ENCODE measurements at places on chromosomes 2 and 18.

DNA sequence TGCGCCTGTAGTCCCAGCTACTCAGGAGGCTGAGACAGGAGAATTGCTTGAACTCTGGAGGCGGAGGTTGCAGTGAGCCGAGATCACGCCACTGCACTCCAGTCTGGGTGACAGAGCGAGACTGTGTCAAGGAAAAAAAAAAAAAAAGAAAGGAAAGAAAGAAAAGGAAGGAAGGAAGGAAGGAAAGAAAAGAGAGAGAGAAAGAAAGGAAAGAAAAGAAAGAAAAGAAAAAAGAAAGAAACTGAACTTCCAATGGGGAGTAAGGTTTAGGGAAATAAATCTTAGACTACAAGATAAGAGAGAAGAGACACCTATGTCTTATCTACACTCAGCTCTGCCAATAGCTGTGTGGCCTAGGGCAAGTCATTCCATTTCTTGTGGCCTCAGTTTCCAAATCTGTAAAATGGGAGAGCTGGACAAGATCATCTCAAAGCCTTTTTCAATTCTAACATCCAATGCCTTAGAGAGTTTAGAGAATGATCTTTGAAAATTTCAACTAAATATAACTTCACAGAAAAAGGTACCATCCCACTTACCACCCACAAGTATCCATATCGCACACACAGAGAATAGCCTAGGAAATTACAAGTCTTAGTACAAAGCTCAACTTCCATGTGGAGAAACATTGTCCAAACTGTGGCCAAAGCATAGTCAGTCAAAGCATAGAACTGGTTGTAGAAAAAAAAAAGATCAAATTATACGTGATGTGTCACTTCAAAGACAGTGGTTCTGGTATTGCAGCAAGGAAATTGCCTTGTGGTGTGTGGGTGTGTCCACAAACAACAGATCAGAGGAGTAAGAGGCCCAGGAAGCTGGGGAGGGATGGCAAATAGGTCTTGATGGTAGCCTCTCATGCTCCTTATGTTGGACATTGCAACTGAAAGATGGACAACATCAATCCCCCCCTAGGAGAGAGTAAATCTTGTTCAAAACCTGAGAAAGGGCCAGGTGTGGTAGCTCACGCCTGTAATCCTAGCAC, 42.4 kb downstream of the SLC14A2 start:
- DNase-seq: no peak

GRCh38 chr2:120455390-120455789, 109.5 kb downstream of the INHBB start:
- no peak for DNase-seq

DNA sequence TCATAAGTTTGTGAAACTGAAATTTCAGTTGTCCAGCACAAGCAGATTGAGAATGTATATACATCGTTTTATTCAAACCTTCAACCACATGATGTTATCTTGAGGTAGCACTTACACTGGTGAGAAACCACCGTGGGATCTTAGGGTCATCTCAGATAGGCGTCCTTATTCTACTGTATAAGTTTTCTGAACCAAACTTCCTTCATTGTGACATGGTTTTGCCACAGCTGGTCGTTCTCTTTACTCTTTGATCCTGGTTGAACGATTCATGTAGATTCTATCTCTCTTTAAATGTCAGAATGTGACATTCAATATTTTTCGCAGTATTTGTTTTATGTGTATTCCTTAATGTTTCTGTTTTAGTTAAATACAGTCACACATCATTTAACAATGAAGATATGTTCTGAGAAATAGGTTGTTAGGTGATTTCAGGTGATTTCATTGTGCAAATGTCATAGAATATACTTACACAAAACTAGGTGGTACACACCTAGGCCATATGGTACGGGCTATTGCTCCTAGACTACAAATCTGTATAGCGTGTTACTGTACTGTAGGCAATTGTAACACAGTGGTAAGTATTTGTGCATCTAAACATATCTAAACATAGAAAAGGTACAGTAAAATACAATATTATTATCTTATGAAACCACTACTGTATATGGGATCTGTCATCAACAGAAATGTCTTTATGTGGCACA, 17.9 kb upstream of the ARHGAP25 start:
- no peak for DNase-seq

- no peak for DNase-seq
Measured at GRCh38 chr2:168252976-168253375, 5.6 kb upstream of the STK39 start.

DNA sequence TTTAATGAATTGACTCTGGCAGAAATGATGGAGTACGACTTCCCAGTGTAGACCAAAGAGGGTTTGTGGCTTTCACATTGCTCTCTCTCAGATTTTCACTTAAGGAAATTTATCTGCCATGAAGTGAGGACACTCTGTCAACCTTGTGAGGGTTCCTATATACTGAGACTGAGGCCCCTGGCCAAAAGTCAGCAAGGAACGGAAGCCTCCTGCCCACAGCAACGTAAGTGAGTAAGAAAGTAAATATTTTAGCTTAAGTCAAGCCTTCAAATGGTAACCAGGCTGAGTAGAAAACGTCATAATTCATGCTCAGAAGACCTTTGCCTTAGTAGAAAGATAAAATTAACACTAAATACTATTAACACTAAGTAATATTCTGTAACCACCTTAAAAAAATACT, 1080.5 kb upstream of the ACVR2A start:
- DNase-seq: no peak

- DNase-seq: no peak
Measured at GRCh38 chr2:115036818-115037217, 594.4 kb downstream of the DPP10 start.

- no peak for DNase-seq
Measured at GRCh38 chr2:65639156-65639864, 206.9 kb upstream of the SPRED2 start.
